ENCODE measurements at places on chromosomes 6 and 20.

- DNase-seq = peak; percentile 12
These were observed 89.4 kb downstream of the GRM4 start for GRCh38 chr6:34056305-34057108.

DNA sequence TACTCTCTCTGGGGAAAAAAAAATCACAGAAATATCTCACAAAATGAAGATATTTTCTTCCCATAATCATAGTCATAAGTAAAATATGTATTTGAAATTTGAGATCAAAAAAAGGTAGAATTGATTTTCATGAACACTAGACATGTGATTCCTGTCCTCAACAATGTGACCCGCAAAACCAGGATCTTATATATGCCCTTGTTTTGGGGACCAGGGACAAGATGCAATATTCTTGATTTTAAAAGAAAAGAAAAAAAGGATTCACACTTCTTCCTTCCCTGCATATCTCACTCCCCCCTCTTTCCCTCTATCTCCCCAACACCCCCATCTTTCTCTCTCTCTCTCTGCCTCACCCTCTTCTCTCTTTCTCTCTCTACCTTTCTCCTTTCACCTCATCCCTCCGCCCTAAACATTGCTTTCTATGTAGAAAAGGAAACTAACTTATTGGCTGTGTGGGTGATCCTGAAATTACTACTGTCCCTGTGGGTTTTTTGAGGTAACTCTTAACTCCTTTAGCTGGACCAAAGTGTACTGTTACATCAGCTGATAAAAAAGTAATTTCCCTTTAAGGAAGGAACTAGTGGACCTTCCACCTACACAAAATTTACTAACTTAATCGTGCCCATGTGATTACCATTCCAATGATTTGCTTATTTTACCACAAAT lies 85.6 kb downstream of the AIG1 start:
- no peak for DNase-seq

DNA sequence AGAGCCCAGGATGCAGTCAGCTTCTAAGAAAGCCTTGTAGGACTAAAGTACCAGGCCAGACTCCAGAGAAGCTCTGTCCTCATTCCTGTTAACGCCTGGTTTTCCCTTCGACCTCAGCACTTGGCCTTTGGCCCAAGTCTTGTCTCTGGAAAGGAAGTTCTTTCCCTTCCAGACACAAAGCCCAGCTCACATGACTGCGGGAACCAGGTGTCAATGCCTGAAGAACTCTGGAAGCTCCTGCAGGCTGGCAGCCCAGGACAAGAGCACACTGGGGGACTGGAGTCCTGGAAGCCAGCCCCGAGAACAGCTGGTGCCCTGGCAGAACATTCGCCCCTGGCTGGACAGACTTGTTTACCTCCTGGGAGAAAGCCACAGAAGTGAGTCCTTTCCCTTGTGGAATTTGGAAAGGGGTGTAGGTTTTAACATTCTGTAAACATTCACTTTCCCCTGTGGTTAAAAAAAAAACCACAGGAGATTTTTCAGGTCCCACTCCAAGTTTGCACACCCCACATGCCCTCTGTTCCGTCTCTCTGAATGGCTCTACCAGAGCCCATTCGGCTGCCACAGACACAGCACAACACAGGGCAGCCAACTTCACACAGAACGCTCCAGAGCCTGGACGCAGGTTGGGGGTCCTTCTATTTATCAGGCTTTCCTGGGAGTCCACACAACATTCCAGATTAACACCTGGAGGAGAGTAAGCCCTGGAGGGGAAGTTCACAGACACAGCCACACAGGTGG lies 18.1 kb downstream of the ACSS1 start:
- DNase-seq = no peak

- DNase-seq = no peak
These were observed 10.9 kb upstream of the VSTM2L start for GRCh38 chr20:37892001-37892400.

GRCh38 chr6:91438570-91438969 lies 851.7 kb upstream of the MAP3K7 start:
- DNase-seq = peak; percentile 22

DNA sequence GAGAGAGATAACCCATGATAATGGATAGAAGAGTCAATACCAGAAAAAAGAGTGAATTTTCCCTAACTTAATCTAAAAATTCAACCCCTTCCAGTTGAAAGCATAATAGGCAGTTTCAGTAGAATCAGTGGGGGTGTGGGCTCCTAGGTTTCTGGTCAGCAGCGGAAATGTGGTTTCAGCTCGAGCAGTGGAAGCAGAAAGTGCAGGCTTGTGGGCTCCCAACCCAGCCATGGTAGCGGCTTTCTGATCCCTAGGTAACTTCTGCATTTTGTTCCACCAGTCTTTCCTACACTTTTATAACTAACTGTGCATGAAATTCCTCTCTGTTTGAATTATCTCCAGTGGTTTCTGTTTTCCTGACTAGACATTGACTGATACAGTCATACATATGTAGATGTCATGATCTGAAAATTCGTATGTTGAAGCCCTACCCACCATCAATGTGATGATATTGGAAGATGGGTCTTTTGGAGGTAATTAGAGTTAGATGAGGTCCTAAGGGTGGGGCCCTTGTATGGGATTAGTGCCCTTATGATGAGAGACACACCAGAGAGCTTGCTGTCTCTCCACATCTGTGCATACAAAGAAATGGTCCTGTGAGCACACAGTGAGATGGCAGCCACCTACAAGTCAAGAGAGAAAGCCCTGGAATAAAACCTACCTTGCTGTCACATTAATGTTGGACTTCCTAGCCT lies 6.5 kb upstream of the DDO start:
- DNase-seq = no peak

DNA sequence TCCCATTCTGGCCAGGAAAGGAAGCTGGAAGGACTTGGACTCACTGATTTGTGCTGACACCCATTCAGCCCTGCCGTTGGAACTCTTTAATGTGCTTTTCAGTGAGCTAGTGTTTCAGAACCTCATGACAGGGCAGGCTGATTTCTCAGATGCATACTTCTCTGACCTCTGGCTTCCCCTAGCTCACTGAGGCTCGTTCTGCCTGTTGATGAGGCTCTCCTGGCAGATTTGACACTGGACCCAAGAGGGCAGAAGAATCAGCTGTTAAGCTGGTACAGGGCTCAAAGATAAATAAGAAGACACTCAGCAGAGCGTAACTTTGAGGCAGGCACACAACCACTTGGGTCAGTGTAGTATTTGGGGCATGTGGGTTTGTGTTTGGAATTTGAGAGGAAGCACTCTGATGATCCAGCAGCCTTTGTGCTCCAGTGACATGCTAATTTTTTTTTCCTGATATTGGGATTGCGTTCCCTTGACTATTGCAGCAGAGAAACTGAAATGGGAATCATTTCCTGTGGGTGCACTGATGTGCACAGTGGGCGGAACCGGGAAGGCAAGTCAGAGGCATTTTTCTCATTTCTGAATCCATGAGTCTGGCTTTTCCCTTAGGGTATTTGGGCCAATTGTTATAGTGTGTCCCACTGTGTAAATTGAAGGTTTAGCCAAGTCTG lies 80.2 kb downstream of the CARMIL1 start:
- peak; percentile 14 for DNase-seq

DNA sequence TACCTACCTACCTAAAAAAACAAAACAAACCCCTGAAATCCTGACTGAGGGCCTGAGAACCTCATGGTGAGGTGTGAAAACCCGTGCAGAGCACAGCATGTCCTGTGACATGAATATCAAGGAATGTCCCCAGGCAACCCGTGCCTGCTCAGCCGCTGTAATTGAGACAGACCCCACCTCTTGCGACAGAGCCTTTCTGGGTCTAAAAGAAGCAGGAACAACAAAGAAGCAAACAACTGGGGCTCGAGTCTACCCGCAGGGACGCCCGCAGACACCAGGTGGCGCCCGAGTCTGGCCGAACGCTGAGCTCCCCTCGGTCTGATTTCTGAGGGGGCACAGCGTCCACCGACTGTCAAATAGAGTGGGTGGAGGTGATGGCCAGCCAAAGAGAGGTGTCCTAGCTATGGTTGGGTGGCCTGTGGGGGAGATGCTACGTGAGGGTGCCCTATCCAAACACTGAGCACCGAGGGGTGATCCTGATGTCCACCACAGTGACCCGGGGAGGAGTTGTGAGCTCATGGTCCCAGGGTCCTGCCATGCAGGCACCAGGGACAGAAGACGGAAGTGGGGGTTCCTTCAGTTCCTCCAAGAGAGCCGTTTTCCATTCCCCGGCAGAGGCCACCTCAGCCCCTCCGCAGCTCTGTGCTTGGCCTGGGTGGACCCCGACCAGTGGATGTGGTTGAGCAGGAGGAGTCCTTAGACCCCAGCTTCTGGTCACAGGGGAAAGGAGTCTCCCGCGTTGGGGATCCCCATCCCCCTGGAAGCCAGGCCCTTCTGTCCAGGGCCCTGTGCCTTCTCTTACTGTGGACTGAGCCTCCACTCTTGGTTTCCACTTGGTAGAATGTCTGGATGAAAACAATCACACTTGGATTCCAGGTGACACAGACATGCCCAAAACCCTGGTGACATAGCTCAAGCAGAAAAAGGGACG lies 268.2 kb downstream of the CDC5L start:
- peak; percentile 54 for DNase-seq

GRCh38 chr20:12207875-12208274 lies 290.2 kb downstream of the BTBD3 start:
- peak; percentile 31 for DNase-seq

DNA sequence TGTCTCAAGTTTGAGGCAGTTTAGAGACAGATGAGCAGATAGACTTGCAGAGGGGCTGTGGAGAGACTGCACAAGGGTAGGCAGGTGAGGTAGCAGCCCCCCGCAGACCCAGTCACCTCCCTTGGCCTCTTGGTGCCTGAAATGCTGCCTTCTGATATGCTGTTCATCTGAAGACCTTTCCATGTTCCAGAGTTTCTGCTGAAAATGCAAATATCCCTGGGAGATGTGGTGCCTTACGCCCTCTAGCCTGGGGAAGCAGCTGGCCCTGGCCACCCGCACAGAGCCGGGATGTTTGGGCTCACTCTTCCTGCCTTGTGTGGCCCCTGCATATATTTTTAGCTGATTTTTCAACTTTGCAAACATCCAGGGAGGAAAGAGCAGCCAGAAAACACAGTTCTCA lies 51.4 kb downstream of the TMEM242 start:
- no peak for DNase-seq

DNA sequence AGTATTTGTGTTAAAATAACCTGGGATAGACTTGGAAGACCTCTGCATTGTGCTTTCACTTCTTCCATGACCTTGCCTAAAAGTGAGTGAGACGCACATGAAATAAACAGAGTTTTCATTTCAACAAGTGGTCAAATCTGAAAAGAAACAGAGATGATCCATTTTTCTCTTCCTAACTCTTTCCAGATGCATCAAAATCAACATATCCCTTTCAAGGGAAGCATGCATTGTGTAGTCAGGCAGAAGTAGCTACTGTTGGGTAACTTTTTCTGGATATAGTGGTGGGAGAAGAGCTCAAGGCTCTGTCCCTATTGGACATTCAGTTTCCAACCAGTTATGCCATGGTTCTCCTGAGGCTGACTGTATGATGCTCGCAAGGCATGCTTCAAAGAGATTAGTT lies 233.0 kb upstream of the JAG1 start:
- DNase-seq = no peak
